GM03348 (cell line): ENCODE measurements at places on chromosomes 1 and 21.

- peak; percentile 56 for DNase-seq
These were observed 78.2 kb upstream of the SDC3 start for GRCh38 chr1:30986755-30987154.

DNA sequence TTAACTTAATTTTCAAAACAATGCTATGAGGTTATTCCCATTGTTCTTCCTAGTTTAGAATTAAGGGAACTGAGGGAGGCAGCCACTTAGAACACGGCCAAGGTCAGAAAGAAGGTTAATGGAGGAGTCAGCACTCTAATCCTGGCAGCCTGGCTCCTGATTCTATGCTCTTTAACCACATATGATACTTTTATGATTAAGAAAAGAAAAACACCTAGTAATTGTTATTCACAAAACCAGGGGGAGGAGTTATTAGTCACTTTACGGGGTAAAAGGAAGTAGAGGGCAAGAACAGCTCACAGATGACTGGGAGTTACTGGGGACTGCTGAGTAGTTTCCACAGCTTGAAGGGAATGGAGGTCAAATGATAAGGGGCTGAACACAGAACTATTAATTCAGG lies 38.6 kb downstream of the GADD45A start:
- no peak for DNase-seq

GRCh38 chr1:56526571-56527174 lies 52.7 kb downstream of the PLPP3 start:
- DNase-seq: no peak

DNA sequence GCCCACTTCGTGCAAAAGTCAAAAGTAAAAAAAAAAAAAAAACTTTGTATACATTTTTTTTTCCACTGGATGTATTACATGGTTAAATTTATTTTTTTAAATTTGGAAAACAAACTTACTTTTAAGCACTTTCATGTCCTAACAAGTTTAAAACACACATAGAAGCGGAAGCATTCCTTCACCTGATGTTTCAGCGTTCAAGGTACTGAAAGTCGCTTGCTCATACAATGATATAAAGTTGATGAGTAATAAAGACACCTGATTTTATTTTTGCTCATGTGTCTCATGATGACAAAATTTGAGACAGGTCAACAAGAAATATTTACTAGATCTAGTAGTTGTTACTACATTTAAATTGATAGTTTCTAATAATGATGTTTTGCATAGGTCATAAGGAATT lies 35.5 kb downstream of the ADAMTS1 start:
- no peak for DNase-seq

GRCh38 chr1:207454046-207454964 lies at the start of gene CR2:
Gene CR2, plus strand, starts transcription at chr1:207454328. Its CDS starts 91 bp downstream, at chr1:207454419.
- DNase-seq: peak; percentile 17

DNA sequence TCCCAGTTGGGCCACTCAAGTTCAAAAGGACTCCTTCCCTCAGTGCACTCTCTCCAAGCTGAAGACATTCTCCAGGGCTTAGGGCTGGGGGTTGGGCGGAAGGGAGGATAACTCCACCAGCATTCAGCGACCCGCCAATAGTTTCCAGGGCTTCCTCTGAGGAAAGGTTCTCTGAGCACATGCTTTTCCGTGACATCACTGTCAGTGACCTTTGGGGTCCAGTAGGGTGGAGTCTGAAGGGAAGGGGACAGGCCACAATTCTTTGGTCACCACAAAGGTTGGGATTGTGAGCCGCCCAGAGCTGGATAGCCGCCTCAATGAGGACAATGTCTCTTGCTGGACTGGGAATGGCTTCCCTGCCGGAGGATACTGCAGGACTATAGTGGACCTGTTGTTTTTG lies 22.8 kb upstream of the RXRG start:
- no peak for DNase-seq

- DNase-seq: peak; percentile 22
These were observed 346.7 kb upstream of the ADGRL4 start for GRCh38 chr1:79353224-79353623.

DNA sequence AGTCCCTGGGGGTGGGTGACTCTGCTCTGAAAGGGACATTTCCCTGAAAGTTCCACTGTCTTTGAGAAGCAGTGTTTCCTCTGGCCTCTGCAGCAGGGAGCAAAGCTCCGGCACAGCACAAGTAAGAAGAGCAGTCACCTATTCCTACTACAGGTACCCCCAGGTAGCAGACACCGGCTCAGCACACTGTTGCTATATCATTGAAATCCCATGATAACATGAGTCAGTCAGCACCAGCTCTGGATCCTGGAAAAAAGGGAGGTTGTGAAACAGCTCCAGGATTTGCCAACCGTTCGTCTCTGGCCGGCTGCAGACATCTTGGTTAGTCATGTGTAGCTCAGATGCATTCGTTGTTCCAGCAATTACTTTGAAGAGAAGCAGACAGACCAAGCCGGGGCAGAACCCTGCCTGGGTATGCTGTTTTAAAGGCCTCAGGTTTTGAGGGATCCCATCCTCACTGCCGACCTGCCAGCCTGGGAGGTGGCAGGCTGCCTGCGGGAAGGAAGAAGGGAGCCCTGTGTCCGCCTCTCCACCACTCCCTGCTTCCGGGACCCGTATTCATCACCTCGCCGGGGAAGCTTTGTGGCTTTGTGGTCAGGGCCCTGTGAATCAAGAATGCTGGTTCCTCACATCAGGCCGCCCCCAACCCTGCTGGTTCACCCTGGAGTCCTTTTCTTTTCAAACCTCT lies 139.2 kb downstream of the CLIC6 start:
- peak; percentile 85 for DNase-seq

DNA sequence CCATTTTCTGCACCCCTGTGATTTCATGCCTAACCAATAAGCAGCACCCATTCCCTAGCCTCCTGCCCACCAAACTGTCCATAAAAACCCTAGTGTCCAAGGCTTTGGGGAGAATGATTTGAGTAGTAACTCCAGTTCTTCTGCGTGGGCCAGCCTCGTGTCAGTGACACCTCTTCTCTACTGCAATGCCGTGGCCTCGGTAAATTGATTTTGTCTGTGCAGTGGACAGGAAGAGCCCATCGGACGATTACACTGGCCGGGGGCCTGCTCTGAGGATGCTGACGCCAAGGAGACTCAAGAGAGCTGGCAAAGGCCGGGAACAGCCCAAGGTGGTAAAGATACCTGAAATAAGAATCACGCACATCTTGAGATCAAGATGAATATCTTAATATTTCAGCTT lies 29.3 kb downstream of the RSPH1 start:
- no peak for DNase-seq

DNA sequence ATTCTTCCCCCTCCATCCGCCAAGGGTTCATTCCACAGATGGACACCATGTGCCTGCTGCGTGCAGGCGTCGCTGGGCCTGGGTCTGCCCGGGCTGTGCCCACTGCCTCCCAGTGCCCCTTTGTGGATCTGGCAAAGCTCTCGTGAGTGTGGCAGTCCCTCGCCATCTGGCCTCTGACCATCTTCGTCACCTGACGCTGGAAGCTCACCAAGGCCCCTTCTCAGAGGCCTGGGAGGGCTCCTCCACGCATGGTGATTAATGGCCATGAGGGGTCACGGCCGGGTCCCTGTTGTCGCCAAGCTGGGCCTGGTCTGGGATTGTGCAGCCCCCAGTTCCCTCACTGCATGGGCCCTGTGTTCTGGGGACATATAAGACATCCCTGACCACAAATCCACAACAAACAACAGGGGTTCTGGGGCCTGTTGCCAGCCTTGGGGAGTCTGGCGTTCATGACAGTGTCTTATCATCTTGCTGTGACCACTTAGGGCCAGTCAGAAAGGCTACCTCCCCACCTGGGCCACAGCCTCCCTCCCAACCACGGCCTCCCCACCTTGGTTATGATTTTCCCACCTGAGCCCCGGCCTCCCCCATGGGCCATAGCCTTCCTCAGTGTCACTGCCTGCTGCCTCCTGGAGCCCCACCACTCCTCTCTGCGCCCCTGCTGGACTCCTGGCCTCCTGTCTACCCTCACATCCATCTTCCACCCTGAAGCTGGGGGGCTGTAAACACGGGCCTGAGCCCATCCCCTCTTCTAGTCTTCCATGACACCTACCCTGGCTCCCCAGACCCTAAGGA lies 27.9 kb downstream of the SLC45A1 start:
- no peak for DNase-seq
